ENCODE measurements at places on chromosomes 3 and 15.

DNA sequence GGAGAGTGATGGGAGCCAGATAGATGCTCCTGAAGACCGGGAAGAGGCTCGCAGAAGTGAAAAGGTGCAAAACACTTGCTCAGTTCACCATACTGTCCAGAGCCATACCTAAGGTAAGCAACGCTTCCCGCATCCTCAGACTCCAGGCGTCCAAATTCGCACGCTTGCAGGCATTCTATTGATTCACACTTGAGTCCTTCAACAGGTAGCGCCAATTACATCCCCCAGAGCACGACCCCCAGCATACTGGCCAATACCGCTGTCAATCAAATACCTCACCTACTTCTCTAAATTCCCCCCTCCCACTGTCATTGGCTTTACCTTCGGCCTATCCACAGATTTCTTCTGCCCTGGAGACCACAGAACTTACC lies 361 bp upstream of the STXBP5L start:
- no peak for DNase-seq

GRCh38 chr15:50712018-50712417 lies 25.4 kb upstream of the TRPM7 start:
- no peak for DNase-seq

- DNase-seq: no peak
These were observed 41.7 kb downstream of the OXSM start for GRCh38 chr3:25831578-25831977.

DNA sequence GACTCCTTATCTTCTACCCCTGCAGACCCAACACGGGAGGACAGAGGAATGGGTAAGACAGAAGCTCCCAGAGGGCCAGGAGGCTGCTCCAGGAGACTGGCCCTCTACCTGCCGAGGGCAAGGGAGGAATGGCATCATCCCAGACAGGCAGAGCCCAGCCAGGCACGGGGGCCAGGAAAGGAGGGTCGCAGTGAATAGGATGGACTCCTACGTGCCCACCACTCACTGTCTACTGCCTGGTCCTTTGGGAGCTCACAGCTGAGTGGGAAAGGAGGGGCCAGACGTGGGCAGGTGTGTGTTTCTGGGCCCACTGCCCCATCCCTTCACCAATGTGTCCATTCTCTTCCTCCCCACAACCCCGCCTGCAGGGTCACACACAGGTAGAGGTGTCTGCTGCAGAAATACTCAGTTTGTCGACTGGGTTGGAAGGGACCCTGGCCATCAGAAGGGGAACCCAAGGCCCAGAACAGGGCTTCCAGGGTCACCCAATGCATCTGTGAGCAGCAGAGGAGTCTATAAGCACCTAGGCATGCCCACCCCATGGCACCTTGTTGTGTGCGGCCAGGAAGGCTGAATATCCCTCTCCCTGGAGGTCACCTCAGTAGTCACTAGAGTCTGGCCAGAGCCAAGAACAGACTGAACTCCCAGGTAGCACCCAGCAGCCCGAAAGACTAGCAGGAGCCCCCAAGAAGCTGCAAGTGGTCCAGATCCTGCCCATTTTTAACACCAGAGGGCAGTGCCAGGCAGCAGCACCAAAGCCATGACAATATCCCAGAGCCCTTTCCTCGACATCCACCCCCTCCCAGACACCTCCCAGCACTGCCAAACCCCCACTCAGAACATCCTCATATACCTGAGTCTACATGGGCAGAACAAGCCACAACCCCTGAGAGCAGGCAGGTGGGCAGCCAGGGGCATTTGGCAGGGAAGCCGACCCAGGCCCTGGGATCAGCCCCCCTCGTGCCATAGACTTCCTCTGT lies 24.0 kb downstream of the TKT start:
- DNase-seq: no peak

GRCh38 chr3:179505534-179505933 lies 54.3 kb upstream of the GNB4 start:
- DNase-seq: no peak

DNA sequence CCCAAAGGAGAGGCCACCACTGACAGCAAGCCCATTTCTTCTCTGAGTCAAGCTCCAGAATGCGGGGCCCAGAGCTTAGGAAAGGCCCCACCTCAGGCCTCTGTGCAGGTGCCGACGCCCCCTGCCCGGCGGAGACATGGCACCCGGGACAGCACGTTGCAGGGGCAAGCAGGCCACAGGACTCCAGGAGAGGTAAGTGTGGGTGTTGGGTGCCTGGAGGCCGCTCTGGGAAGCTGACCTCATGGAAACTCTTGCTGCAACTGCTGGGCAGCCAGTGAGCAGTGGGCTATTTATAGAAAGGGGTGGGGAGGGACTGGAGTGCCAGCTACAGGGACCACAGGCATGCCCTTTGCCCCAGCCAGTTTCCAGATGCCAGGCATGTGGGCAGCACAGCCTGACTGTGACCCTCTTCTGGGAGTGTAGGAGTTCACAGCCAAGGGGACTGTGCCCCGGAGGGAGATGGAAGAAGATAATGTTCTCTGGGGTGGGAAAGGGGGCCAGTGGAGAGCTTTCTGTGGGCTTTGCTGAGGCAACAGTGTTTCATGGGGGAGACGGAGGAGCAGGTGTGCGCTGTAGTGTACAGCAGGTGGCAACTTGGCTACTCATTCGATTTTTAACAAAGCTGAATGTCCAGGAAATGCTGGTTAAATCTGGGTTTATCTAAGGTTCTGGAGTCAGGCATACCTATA lies 23.7 kb downstream of the ALPK3 start:
- DNase-seq: no peak

GRCh38 chr3:46659285-46659684 lies 34.2 kb downstream of the ALS2CL start:
- DNase-seq: no peak

- DNase-seq: no peak
These were observed 59.0 kb upstream of the ACKR4 start for GRCh38 chr3:132538072-132538471.

DNA sequence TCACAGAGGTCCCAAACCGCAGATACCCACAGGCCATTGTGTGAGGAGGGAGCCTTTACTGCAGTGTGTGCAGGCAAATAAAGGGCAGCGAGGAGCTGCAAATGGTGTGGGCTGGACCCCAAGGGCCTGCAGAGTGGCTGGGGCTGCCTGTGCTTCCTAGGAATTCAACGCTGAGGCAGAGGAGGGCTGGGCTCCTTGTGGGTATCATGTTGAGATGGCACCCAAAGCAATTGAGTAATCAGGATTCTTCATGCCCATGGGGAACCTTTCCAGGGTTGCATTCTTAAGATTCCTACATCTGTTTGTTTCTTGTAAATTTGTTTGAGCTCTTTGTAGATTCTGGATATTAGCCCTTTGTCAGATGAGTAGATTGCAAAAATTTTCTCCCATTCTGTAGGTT lies 85.4 kb upstream of the LIPC start:
- no peak for DNase-seq

- DNase-seq: no peak
These were observed 82.7 kb downstream of the TLE3 start for GRCh38 chr15:70014860-70015490.

DNA sequence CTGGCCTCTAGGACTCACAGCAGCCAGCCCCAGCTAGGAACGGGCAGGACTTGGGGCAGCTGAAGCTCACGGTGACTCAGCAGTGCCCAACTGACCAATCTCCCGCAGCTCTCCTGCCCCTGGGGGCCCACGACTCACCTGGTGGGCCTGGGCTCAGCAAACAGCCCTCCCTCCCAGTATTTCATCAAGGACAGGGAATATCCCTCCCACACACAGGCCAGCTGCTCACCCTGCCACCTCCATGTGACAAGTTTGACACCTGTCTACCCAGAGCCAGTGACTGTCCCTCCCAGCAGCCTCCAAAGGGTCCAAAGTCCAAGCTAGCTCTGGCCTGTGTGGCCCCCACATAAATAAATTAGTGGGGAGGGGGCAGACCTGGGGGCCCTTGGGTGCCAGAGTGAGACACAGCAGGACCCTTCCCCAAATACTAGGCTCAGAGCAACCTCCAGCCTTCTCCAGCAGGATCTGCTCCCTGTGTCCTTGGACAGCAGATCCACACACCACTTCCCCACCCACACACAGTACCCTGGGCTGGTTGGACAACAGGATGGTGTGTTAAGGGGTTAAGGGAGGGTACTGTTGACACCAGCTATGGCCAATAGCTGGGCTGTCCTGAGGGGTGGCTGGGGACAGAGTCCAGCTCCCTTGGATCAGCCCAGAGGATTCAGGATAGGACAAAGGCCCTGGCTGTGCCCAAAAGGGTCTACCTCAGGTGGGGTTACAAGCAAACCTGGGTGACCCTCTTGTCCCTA lies 4.3 kb downstream of the GNAT1 start:
- no peak for DNase-seq

- DNase-seq: no peak
These were observed 257.7 kb downstream of the VGLL3 start for GRCh38 chr3:86733257-86733656.

DNA sequence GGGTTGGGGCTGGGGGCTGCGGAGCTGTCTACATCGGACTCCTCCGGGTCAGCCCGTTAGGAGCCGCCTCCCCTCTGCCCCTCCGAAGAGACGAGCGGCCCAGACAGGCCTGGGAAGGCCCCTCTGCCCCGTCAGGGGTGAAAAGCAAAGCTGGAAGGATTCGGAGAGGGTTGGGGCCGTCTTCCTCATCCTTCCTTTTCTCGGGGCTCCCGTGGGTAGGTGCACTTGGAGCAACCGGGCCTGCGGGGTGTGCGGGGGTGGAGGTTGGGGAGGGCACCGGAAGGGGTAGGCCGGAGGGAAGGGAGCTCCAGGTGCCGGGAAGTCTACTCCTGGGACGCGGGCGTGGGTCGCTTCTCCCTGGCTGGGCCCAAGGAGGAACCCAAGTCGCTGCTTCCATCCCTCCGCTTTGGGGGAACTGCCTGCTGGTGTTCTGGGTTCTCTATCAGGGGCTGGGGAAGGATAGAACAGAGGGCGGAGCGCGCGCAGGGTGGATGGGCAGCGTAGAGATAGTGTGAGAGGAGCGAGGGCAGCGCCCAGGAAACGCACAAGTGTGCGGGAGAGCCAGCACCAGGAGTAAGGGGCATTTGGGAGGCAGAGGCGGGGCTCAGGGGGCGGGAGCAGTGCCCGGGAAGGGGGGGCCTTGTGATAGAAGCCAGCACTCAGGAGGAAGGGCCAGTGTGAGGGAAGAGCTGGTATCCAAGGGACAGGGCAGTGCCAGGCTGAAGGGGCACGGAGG lies 590 bp downstream of the POLR2H start:
- no peak for DNase-seq

DNA sequence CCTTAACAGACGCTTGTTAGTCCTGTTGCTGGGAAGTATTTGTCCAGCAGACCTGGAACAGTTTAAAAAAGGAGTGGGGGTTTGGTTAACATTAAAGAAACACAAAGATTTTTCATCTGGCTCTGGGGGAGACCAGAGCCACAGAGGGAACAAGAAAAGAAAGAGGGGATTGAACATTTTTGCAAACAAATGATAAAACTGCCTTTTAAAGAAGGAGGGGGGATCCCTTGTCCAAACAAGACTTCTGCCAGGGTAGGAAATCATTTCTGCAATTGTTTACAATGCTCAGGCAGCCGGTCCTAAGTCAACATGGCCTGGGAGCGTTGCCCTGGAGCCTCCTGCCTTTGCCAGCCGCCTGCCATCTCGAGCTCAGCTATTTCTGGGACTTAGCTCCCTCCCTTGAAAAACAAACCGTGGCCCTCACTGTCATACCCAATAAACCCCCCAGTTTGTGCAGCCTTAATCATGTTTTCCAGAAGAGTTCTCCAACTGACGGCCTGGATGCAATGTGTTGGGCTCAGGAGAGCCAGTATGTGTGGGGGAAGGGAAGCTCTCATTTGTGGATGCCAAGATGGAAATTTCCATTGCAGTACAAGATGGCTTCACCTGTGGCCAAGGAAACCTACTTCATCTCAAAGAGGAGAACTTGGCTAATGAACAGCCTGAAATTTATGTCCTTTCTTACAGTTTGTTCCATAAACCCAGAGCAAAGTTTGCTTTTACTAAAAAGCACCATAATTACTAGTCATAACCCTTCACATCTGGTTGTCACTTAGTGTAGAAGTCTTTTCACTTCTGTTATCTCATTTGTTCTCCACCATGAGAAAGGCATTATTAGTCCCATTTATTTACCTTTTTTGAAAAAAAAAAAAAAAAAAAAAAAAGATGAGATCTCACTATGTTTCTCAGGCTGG lies 75.9 kb upstream of the RNU6-1 start:
- no peak for DNase-seq

- no peak for DNase-seq
These were observed 201.8 kb downstream of the CACNA2D3 start for GRCh38 chr3:54324103-54324502.

GRCh38 chr15:57375827-57376695 lies at the start of gene CGNL1:
Gene CGNL1, plus strand, starts transcription at chr15:57376505. Its CDS starts 61,495 bp downstream, at chr15:57438000.
- no peak for DNase-seq

- DNase-seq: no peak
These were observed 60.3 kb upstream of the UTS2B start for GRCh38 chr3:191390580-191390979.

- no peak for DNase-seq
These were observed 486.0 kb upstream of the ADAMTS9 start for GRCh38 chr3:65173841-65174240.

DNA sequence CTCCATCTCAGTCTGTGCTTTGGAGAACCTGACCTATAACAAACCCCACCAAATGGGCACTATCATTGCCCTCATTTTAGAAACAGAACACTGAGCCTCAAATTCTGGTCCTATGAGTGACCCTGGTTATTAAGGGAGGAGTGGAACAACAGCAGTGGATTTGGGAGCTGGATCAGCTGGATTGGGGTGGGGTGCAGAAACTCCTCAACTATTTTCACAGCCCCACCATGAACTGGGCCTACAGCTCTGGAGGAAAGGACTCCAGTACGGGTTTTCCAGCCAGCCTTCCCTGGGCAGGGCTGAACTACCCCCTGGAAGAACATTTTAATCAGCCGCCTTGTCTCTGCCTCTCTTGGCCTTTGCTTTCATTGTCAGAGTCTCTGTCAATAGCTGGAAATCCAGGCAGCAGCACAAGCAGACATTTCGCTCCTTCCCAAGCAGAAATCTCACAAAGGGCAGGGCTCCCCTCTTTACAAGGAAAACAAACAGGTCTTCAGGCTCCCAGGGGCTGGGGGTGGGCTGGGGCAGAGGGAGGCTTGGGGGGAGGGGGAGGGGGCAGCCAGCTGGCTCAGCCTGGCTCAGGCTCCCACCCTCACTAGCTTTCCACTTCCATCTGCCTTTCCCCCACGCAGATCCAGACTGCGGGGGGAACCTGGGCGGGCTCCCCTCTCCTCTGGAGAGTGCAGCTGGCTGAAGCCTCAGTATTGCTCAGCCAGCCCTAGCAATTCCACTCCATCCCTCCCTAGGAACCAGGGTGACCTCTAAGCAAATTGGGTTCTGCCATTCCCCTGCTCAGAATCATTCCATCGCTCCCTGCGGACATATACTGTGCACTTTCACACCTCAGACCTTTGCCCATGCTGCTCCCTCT lies 13.7 kb upstream of the TLE3 start:
- no peak for DNase-seq

All from SIG-M5 (cell line).